T-helper 22 cell (primary cell): ENCODE measurements at places on chromosomes 5 and 9.

- no peak for DNase-seq
These were observed 144.6 kb upstream of the MRPS30 start for GRCh38 chr5:44663991-44664710.

- DNase-seq: no peak
These were observed 4.7 kb downstream of the NIPBL start for GRCh38 chr5:36881304-36881703.

- no peak for DNase-seq
These were observed 52.8 kb upstream of the RORB start for GRCh38 chr9:74444369-74444768.

GRCh38 chr9:79266986-79267385 is 304.8 kb upstream of the TLE4 start:
- DNase-seq: no peak

GRCh38 chr9:1604942-1605560 is 410.1 kb upstream of the SMARCA2 start:
- DNase-seq: no peak

DNA sequence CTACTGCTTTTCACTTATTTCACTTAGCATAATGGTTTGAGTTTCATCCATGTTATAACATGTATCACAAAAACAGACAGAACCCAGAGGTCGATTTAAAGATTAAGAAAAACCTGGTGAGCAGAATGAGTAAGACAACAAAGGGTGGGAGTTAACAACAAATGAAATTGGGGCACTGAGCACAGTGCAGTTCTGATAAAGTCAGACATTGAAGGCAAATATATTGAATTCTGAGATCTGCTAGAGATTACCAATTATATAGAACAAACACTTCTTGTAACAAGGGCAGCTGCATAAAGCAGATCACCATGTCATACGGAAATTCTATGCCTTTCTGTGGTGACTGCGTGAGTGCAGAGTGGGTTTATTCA is 517.3 kb upstream of the RORB start:
- no peak for DNase-seq

- DNase-seq: no peak
These were observed 74.5 kb upstream of the MEGF10 start for GRCh38 chr5:127216143-127216542.

DNA sequence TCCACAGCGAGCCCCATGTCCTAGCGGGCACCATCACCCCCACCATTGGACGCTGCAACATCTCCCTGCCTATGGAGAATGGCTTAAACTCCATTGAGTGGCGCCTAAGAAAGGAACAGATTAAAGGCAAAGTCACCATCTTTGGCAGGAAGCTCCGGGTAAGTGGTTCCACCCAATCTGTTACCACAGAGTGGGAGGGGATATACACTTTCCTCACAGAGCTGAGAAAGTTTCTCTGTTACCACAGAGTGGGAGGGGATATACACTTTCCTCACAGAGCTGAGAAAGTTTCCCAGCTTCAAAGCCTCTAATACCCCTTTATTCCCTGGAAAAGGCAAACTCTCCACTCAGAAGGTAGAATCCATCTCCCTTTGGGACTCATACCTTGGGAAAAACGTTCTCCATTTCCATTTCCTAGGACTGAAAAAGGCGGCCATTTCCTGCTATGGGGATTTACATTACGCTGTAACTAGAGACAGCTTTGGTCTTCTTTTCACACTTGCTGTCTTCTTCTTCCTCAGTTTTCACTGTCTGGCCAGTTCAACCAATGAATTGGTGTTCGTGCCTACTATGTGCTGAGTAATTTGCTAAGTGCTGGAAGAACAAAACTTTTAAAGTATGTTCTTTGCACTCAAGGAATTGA is 63.4 kb upstream of the WWC1 start:
- no peak for DNase-seq
